ENCODE measurements at places on chromosomes 5 and 9.

DNA sequence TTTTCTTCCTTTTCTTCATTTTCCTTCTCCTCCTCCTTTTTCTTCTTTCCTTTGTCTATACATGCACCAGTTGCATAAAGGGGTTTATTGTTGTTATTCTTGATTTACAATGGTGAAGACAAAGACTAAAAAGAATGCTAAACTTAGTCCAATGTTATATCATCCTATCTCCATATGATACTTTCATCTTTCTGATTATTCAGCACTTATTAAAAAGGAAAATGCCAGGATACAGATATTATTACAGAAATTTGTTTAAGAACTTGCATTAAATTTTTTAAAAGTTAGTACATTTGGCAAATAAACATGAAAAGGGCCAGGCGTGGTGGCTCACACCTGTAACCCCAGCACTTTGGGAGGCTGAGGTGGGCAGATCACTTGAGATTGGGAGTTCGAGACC lies 1074.9 kb downstream of the EFNA5 start:
- no peak for DNase-seq

- no peak for DNase-seq
Measured at GRCh38 chr5:58317808-58318207, 142.1 kb downstream of the PLK2 start.

GRCh38 chr9:131233556-131233955 lies 42.8 kb downstream of the FAM78A start:
- DNase-seq: no peak

DNA sequence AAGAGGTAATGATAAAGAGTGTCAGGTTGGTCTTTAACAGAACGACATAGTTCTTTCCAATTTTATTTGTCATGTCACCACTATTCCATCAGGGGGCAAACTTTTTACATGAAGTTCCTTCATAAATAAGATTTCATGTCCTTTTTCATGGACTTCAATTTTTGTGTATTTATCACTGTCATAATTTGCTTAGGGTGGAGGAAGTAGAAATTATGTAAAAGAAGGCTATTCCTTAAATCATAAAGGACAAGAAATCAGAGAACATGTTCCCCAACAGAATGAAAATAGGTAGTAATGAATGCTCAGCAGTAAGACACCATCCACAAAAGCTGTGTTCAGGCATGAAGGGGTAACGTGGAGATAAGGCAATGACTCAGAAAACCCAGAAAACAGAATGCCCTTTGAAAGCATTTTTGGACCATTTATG lies 72.7 kb downstream of the ZFAND5 start:
- peak; percentile 42 for DNase-seq

GRCh38 chr9:126695186-126695585 lies 81.5 kb downstream of the LMX1B start:
- DNase-seq: no peak

GRCh38 chr9:26131886-26132285 lies 453.6 kb upstream of the TUSC1 start:
- DNase-seq: no peak

DNA sequence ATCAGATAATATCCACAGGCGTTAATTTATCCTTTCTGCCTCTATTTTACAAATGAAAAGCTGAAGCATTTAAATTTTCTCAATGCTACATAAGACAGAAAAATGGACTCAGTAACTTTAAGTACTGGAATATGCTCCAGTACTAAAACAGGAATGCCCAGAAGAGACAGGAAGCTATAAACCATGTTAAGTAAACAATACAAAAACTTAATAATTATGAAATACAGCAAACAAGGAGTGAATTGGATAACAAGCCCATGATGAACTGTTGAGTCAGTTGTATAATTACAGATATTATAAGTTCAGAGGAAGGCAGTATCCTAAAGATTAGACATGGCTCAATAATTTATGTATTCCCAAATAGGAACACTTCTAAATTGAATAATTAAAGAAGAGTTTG lies 148.5 kb downstream of the CHSY3 start:
- DNase-seq: no peak

- no peak for DNase-seq
Measured at GRCh38 chr9:87531370-87532295, 34.0 kb downstream of the DAPK1 start.

DNA sequence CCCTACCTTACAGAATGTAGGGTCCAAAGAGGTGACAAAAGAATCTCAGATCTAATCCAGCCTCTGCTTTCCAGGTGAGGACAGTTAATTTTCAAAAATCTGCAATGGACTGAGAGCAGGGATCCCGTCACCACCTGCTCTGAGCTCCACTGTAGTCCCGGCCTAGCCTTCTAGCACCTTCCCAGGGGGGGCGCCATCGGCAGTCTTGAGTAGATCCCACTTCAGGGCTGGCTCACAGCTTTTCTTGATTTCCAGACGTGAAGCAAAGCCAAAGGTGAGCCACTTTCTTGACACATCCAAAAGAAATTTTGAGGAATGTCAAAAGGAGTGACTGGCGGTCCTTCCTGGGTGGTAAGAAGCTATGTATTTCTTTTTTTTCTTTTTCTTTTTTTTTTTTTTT lies 114.1 kb downstream of the SYK start:
- peak; percentile 37 for DNase-seq

- DNase-seq: no peak
Measured at GRCh38 chr5:67030289-67031056, 166.1 kb downstream of the CD180 start.

DNA sequence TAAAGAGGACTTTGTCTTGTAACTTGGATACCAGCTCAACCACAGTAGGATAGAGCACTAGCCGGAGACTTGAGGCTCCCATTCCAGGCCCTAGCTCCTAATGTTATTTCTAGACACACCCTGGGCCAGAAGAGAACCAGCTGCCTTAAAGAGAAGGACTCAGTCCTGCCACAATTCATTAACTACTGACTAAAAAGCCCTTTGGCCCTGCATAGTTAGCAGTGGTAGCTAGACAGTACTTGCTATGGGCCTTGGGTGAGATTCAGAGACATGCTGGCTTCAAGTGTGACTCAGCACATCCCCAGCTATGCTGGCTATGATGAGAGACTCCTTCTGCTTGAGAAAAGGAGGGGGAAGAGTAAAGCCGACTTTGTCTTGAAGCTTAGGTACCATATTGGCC lies 47.3 kb downstream of the TMEM167A start:
- DNase-seq: no peak

DNA sequence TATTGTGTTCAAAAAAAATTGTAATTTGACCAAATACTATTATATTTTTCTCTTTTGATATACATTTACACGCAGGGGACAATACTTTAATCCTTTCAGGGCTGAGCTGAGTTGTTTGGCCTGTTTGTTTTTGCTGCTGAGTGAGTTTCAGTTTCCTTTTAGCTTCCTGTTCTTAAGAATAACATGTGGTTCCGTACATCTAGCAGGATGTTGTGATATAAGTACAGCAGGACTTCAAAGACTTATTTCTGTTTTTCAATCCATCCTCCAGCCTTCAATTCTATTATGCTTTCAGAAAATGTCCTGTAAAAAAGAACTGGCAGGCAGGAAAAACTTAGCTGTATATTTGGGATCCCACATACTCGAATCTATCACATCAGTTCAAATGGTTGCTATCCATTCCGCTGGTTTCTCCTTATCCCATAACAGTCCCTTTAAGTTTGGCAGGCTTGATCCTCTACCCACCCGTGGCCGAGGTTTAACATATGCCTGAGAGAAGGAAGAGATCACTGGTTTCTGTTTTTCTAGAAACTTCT lies 1037.3 kb upstream of the ACO1 start:
- peak; percentile 4 for DNase-seq

- no peak for DNase-seq
Measured at GRCh38 chr9:18441261-18441660, 32.7 kb upstream of the ADAMTSL1 start.

GRCh38 chr5:177997846-177998245 lies 1.8 kb upstream of the PROP1 start:
- DNase-seq: no peak

GRCh38 chr9:112493393-112494137 lies 6.9 kb downstream of the KIAA1958 start:
- no peak for DNase-seq

GRCh38 chr5:1294206-1294834 lies 548 bp downstream of the TERT start:
- DNase-seq: no peak

GRCh38 chr9:89431930-89432725 lies 65.8 kb downstream of the SEMA4D start:
- DNase-seq: no peak

DNA sequence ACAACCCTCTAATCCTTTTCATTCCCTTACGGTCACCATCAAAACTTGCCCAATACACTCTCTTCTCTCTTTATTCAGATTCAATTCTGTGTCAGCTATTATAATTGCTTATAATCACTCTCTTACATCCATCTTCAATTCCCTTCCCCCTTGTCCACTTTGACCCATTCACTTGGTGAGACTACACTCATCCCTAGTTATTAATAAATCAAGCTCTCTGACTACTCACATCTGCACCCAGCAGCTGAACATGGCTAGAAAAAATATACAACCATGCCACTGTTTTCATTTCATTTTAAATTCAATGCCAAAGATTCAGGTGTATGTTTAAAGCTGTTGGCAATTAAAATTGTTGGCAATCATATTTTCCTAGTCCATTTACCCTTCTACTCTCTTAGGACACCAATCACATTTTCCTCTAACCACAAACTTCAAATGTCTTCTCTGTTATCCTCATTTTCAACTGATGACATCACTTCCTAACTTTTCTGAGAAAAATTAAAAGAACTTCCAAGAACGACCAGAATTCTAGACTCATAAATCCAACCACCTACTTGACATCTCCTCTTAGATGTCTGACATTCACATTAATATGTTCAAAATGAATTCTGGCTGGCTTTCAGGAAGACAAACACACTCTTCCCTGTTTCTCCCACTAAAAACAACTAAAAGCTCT lies 5.5 kb downstream of the C5orf15 start:
- DNase-seq: peak; percentile 66

GRCh38 chr9:134656334-134657006 lies 14.9 kb downstream of the COL5A1 start:
- no peak for DNase-seq

GRCh38 chr5:75461679-75462078 lies 49.8 kb downstream of the CERT1 start:
- DNase-seq: no peak

DNA sequence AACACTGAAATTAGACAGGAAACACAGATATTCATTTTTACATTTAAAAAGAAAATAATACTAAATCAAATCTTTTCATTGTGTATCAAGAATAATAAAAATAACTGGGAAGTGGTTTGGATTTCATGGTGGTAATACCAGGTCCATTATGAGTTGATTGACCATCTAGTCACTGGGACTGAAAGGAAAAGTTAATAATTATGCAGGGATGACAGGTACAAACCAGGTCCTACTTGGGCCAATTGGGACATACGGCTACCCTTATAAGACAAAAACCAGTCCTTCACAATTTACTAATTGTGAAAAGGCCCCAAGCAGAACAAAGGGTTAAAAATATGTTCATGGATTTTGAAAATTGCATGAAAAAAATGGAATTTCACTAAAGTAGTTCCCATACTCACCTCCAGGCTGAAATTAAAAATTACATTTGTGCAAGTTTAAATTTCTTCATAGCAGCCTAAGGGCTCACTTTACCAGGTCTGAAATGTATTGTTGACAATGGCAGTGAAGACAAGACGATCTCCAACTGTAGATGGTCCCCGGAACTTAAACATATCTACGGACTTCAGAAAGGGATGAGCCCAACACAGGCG lies 44.1 kb downstream of the ZCCHC9 start:
- no peak for DNase-seq

DNA sequence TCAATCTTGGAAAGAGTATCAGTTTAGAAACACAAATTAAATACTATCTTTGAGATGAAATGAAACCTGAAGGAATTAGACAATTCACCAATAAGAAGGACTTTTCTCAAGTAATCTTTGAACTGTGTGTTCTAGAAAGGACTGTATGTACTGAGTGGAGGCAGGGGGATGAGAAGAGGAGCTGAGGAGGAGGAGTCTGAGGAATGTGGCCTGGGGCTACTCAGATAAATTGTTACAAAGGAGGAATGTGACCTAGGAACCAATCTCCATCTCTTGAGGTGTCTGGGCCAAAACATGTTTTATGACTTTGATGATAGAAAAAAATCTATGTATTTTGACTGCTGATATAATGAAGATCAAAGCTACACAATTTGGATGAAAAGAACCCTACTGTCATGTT lies 124.3 kb upstream of the ANKRD55 start:
- DNase-seq: no peak

DNA sequence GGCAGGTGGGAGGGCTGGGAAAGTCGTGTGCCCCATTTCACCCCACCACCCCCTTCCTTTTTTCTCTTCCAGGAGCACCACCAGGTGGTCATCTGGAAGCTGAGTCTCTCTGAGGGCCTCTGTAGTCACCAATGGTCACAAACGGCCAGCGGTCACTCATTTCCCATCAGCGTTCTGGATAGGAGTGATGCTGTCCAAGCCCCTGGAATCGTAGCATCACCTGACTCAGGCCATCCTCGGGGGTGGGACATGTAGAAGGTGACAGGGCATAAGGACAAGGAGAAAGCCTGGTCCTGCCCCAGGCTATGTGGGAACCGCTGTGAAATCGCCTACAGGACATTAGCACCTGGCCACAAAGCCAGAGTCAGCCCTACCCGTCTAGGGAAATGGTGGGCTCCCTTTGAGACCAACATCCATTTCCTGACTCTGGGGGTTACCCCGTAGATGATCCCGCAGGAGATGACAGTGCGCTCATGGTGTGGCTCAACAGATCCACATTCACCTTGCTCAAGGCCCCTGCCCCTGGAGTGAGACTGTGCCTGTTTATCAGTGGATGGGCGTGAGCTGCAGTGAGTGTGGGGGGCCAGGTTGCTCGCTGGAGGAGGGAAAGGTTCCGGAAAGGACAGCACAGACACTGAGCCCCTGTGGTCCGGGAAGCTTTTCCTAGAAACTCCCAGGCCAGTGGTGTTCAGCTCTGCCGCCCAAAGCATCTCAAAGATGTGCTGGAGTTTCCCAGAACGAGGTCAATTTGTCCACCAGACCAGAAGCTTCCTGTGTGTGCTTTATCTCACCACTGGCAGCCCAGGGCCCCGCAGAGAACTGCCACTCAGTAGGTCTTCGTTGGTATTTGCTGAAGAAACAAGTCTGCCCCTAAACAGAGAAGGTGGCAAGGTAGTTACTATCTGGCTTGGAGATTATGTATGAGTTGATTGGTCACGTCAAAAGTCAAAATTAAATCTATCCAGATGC lies 61.1 kb upstream of the UNC5A start:
- DNase-seq: no peak

GRCh38 chr5:55919625-55920024 lies 68.5 kb downstream of the IL31RA start:
- DNase-seq: no peak

- no peak for DNase-seq
Measured at GRCh38 chr9:15158064-15158463, 149.0 kb downstream of the TTC39B start.

DNA sequence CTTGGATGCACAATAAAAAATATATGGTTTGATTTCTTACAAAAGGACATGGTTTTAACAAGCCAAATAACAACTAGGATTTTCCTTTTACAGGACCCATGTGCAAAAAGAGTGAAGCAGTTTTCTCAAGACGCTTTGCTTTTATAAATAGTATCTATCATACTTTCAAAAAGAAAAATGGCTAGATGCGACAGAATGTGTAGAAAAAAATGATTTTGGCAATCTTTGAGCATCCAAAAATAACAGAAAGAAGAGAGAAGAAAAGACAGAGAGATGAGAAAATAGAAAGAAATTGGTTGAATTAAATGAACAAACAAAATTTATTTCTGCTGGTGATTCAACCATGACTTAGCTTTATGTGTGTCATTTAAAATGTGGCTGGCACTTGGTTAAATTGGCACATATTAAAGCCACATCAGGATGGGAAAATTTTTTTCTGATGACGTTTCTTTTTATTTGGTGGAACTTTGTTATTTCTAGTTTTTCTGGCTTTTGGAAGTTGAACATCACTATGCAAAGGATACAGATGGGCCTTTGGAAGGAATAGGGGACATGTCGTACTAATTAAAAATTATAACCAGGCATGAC lies 35.6 kb upstream of the NREP start:
- no peak for DNase-seq
